NCI-H1092 (cell line): ENCODE measurements at places on chromosomes 7 and 10.
A peak's percentile ranks its signal among the peaks of the same experiment; 100 is the strongest.

DNA sequence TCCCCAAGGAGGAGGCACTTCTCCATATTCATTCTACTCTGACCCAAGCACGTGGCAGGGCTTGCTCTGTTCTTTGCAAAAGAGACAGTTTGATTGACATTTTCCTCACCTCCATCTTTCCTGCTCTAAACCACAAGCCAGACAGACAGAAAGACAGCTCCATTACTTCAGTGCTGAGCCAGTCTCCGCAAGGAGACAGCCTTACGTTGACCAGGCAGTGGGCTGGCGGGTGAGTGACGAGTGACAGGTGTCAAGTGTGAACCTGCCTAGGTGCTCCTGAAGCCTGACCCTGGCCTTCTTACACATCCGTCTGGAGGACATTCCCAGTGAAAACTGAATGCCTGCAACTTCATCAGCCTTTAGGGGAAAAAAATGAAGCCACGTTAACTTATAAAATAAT lies 314.6 kb downstream of the TNS3 start:
- DNase-seq, result no peak

- no peak for DNase-seq
These were observed 188.7 kb upstream of the PPP1R3A start for GRCh38 chr7:114107522-114107921.

DNA sequence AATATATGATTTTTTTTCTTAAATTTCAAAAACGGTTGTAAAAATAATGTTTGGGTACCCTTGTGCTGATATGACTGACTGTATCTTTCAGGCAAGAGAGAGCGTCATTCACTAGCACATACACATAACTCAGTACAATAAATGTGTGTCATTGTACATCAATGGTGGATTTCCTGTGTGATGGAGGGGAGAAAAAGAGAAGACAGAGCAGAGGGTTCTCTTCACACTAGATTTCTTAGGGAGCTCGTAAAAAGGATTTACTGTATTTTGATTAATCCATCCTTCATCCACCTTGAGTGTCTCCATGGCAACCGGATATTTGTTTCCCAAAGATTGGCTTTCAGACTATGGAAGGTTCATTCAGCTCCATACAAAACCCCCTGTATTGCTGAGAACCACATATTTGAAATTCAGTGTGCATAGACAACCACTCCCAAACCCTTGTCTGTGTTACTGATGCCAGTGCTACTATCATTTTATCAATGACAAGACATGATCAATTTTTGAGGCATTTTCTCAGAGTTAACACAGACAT lies 150.6 kb downstream of the AKR1D1 start:
- no peak for DNase-seq

DNA sequence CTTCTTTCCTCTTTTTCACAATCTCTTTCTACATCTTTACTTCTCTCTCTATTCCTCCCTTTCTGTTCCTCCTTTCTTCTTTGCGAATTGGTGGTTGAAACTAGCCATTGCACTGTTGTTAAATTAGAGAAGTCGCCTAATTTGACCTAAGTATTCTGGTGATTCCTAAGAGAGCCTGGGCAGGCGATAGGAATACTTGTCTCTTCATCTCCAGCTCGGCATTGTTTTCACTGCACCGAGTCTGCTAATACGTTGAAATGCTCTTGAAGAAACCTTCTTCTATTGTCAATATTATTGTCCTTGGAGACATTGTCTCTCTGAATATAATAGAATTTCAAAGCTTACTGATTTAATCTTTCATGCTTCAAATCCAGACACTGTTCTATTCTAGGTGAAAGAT lies 31.7 kb downstream of the KCND2 start:
- DNase-seq, result no peak

DNA sequence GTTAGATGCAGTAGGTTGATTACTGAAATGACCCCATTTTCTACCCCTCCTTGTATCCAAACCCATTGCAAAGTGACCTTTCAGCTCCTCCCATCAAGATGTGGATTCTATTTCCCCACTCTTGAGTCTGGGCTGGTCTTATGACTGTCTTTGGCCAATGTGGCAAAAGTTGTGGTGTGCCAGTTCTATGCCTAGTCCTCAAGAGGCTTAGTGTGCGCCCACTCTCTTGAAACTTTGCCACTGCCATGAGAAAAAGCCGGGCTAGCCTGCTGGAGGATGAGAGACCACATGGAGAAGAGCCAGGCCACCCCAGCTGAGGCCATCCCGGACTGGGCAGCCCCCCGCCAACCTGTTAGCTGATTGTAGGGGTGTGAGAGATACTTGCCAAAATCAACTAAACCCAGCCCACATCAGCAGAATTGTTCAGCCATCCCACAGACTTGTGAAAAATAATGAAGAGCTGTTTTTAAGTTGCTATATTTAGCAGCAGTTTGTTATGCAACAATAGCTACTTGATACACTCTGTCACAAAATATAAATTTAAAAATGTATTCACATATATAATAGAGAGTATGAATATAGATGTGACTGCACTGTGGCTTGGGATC lies 131.0 kb upstream of the PALS2 start:
- no peak for DNase-seq

DNA sequence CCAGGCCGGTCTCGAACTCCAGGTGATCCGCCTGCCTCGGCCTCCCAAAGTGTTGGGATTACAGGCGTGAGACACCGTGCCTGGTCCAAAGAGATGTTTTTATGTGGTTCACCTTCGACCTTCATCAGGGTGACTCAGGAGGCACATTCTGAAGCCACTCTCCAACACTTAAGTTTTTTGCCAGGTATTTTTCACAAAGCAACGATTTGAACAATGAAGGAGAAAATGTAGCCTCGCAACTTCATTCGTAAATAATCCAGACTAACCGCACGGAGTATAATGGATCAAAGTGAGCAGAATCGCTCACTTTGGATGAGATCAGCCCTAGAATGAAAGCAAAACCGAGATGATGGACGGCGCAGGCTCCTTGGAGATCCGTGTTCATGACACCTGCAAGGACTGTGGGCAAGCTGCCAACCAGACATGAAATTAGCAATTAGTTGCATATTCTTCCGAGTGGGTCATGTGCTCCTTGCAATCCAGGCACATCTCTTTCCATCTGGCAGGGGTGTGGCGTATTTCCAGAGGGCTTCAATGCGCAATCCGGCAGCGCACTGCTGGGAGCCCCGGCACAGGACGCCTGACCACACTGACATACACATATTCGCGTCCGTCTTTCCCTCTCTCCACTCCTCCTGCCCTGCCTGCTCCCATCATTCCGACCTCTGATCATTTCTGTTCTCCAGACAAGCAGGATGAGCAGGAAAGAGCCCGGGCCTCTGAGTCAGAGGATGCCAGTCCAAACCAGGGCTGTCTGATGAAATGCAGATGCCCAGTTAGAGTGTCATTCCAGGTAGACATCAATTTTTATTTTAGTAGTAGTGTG lies 148.4 kb downstream of the KLF6 start:
- no peak for DNase-seq

GRCh38 chr7:143416565-143417149 lies 8.0 kb upstream of the EPHA1 start:
- DNase-seq, result peak; percentile 35

GRCh38 chr7:105497016-105497415 lies 25.1 kb downstream of the PUS7 start:
- no peak for DNase-seq

GRCh38 chr10:663831-664251 lies 25.6 kb downstream of the DIP2C start:
- DNase-seq, result no peak

- DNase-seq, result no peak
These were observed 59.9 kb downstream of the PRKCQ start for GRCh38 chr10:6520138-6520537.

- no peak for DNase-seq
These were observed 6.2 kb downstream of the NIPSNAP2 start for GRCh38 chr7:55970561-55970960.

- DNase-seq, result no peak
These were observed 40.9 kb downstream of the MYO3A start for GRCh38 chr10:25974897-25975459.

GRCh38 chr10:43196131-43196980 lies 58.1 kb downstream of the CSGALNACT2 start:
- no peak for DNase-seq

DNA sequence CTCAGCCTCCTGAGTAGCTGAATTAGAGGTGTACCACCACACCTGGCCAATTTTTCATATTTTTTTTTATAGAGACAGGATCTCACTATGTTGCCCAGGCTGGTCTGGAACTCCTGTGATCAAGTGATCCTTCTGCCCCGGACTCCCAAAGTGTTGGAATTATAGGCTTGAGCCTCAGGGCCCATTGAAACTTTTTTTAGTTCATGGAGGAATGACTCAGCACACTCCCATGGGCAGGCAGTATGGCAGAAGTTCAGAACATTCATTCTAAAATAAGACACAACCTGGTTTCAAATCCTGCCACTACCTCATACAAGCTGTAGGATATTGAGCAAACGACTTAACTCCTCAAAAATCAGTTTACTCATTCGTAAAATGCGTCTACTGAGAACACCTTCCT lies 320.4 kb upstream of the SP8 start:
- DNase-seq, result no peak

DNA sequence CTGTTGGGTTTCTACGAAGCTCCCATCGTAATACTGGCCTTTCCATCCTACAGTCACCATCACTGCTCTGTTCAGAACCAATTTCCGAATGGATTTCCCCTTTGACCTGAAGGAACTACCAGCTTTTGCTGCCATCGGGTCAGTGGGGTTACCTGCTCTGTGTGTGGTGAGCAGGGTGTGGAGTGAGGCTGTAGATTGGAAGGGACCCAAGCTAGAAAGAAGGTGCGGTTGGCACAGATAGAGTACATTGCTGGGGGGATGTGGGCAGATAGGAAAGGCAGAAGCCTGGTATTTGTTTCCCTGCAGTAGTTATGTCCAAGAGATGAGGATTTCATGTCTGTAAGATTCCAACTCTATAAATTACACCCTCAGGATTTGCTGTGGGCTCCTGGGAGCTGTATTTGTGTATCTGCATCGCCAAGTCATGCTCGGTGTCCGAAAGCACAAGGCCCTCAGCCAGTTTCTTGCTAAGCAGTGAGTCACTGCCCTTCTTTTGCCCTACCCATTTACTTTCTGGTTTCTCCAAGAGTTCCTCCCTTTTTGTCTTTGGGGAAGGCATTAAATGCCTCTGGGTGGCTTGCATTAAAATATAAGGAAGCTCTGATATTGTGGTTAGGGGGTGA lies 15.4 kb downstream of the CLCN1 start:
- no peak for DNase-seq

DNA sequence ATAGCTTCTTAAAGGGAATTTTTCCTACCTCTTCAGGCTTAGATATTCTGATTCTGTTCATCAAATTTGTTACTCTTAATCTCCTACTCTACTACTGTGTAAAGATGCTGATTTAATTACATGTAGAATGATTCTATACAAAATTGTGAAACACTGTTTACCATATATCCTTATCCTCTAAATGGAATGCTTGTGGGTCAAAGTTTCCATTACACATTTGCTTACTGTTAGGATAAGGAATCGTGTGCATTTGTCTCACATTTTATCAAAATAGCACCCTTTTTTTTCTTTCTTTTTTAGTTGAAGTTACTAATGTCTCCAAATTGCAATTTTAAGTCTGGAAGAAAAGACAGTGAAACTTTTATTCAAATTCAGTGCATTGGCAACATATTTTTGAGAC lies 65.3 kb downstream of the TFEC start:
- no peak for DNase-seq

- peak; percentile 57 for DNase-seq
These were observed 11.6 kb downstream of the LBX1 start for GRCh38 chr10:101217450-101218281.

DNA sequence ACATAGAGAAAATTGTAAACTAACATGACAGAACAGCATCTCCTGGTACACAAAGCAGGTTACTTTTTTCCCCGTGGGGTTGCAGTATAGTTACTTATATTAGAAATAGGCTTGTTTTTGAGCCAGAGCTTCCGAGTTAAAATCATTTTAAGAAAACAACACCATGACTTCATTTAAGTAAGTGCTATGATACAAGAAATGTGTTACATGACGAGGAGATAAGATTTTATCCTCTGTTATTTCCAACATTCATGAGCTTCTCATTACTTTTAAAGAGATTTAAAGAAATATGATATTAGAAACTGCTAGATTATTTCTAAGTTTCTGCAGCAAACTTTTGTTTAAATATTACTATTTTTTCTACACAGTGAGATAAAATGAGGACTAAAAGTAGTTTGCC lies 968.7 kb downstream of the GATA3 start:
- DNase-seq, result no peak

GRCh38 chr7:38057829-38058228 lies 120.2 kb upstream of the STARD3NL start:
- no peak for DNase-seq

- DNase-seq, result no peak
These were observed 63.2 kb downstream of the NHLRC2 start for GRCh38 chr10:113917636-113918035.

- DNase-seq, result no peak
These were observed 8.7 kb downstream of the PKD1L1 start for GRCh38 chr7:47939425-47940036.

DNA sequence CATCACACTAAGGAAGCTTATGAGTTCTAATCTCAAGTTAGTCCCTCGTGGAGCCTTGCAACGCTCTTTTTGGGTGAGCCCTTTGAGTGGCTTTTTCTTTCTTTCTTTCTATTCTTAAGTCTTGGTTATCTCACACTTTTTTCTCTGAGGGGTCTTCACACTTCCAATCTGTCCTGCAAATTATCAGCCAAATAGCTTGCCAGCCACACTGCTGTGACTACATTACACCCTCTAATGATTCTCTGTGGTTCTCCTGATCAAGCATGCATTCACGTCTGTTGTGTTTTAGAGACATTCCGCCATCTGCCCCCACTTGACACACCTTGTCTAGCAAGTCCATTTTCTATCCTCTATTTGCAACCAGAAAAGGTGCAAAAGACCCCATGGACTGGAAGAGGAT lies 340.2 kb downstream of the THSD7A start:
- no peak for DNase-seq

- no peak for DNase-seq
These were observed 182.2 kb upstream of the AOAH start for GRCh38 chr7:36906448-36906847.

GRCh38 chr7:134599371-134599770 lies 47.3 kb upstream of the BPGM start:
- no peak for DNase-seq

DNA sequence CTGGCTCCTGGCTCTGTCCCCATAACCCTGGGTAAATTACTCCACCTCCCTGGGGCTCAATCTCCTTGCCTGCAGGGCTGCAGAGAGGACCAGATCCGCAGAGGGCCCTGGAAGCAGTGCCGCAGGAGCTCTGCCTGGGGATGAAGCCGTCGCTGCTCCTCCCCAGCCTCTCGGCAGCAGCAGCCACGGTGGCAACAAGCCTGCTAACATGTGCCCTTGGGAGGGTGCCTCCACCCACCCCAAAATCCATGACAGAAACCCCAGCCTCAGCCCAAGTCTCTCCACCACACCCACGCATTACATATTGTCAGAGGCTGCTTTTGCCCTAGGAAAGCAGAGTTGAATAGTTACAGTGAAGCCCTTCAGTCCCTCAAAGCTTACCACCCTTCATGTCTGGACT lies 486.4 kb upstream of the FOXK1 start:
- no peak for DNase-seq

GRCh38 chr10:59888781-59889435 lies 17.4 kb downstream of the CCDC6 start:
- DNase-seq, result no peak
